ENCODE measurements at places on chromosomes 5 and 9.

GRCh38 chr9:135990468-135991429 lies 29.6 kb upstream of the UBAC1 start:
- peak; percentile 32 for DNase-seq

DNA sequence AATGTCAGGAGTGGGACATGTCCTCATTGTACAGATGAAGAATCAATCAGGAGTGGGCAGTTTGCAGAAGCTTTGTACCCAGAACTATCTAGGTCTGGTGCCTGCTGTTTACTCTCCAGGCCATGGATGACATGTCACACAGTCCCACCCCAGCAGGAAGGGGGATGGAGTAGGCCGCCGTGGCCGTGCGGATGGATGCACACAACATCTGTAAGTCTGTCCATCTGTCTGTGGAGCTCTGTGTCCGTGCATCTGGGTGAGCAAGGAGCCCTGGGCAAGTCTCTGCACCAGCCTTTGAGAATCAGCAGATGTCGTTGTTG lies 311.5 kb upstream of the IRX4 start:
- DNase-seq, result no peak

DNA sequence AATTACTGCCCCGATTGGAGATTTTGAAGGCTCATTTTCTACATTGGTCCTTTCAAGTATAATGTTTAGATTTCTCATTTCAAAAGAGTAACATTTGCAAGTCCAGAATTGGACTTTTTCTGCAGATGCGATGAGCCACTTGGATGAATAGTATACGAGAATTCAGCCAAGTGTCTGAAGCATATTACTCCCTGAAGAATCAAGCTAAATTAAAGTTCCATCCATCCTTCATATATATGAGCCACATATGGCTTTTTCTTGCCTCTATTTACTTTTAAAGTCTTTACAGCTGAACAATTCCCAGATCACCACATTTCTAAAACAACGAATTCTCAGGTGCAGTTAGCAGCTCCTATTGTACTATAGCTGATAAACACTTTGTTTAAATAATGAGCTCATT lies 288.7 kb downstream of the CEMIP2 start:
- no peak for DNase-seq

DNA sequence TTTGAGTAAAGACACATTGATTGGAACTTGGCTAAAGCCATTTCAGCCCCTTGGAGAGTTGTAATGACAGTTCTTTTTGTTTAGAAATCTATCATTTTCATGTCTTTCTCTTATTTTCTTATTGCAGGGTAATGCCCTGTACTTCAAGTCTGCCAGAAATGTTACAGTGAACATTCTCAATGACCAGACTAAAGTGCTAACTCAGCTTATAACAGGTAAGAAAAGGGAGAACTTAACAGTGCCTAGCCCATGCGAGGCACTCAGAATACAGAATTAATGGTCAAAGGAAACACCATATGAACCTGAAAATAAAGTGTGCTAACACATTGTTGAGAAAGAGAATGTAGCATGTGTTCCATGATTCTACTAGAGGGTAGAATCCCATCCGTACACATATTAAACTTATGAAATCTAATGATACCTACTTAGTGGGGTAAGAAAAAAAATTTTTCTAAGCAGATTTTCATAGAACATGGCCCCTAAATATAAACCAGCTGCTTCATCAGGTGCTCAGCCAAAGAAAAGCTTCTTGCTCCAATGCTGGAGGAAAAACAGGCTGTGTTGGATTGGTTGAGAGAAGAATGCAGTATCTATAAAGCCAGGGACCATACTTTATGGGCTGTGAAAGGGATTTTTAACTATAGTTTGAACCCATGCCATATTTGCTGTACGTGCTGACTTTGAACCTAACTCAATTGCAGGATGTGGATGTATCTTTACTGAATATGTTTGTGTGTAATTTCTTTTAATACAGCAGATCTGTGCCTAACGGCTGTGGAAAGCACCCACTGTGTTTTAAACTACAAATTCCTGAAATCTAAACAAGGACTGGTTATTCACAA lies 260.8 kb upstream of the PPP1R2B start:
- no peak for DNase-seq

- no peak for DNase-seq
Measured at GRCh38 chr5:172077664-172078425, 71.4 kb upstream of the FBXW11 start.

DNA sequence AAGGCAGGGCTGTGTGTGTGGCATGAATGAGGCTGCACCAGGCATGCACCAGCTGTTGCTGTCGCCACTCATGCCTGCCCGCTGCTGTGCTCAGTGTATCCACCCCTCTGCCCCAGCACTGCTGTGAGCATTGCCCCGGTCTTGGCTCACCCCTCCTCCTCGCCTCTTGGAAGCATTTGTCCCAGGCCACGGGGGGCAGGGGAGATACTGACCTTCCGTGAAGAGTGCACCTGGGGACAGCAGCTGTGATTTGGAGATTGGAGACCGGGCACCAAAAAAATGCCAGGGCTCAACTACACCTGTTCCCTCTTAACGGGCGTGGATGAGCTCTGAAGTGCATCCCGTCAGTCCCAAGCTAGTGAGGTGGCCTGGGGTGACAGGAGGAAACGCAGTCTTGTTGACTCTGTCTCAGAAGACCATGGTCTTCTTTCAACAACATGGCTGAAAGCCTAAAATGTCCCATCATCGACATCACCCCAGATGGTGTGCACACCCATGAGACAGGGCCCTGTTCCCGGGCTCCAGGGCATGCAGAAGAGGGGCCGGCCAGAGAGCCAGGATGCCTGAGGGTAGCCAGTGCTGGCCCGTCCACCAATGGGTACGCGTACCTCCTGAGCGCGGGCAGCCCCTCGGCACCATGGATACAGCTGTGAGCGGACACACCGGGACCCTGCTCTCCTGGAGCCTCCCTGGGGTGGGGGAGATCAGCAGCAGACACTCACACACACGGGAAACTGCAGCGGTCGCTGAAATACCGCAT lies 115.8 kb downstream of the COL5A1 start:
- no peak for DNase-seq

DNA sequence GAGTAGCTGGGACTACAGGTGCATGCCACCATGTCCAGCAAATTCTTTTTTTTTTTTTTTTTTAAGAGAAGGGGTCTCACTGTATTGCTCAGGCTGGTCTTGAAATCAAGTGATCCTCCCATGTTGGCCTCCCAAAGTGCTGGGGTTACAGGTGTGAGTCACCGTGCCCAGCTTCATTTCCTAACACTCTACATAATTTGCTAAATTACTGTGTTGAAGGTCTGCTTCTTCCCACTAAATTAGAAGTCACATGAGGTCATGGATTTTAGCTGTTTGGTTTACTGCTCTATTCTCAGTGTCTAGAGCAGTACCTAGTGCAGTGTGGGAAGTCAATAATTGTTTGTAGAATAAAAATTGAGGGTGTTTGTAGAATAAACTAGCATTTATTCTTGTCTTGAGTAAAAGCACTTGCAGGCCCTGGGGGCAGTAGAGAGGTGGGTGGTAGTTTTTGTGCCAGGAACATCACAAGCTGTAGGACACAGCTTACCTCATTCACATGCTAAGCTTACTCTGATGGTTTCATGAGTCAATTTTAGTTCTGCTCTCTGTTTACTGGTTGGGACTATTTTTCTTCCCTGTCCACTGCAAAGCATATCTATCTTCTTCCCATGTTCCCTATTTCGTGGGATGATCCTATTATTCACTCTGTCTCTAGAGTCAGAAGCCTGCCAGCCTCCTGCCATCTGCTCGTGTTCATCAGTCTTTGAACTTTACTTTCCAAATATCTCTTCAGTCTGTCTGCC lies 7.0 kb downstream of the TEX48 start:
- no peak for DNase-seq

DNA sequence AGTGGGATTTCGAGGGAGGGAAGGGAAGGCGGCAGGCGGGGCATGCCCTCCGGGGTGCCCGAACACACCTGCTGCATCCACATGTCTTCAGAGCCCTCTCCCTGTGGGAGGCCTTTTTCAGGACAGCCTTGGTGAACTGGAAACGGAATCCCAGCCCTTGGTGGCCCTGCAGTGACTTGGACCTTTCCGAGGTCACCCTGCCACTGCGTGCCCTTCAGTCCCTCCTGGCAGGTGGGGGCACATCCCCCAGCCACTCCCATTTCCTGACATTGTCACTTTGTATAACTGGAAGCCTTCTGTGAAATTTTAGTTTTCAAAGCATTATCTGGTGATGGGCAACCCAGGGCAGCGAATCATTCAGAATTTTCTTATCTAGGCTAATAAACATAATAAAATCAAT lies 11.0 kb upstream of the AHRR start:
- DNase-seq, result no peak

DNA sequence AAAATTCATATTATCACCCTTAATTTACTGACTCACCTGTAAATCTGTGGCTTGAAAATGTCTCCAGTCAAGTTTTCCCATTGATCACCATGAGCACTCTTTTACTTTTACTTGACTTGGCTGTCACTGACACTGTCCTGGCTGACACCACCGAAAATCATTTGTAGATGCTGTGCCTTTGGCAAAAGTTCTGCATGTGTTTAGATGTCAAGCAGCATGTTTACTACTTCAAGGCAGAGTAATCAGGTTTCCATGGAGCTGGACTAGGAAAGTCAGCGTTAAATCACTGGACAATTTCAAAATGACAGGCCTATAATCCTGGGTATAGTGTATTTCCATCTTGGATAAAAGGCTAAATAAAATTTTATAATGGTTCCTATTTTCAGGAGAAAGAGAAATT lies 1530.6 kb upstream of the CDH6 start:
- DNase-seq, result no peak

DNA sequence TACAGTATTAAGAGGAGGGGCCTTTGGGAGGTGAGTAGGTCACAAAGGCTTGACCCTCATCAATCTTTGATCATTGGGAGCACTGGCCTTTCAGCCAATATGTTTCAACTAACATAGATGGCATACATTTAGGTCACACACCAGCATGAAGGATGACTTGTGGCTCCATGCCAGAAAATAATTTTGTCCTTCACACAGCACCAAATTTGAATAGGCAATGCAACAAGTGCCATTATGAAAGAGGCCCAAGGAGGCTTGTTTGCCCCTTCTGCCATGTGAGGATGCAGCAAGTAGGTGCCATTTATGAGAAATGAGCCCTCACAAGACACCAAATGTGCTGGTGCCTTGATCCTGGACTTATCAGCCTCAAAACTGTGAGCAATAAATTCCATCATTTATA lies 81.1 kb downstream of the JAKMIP2 start:
- no peak for DNase-seq

DNA sequence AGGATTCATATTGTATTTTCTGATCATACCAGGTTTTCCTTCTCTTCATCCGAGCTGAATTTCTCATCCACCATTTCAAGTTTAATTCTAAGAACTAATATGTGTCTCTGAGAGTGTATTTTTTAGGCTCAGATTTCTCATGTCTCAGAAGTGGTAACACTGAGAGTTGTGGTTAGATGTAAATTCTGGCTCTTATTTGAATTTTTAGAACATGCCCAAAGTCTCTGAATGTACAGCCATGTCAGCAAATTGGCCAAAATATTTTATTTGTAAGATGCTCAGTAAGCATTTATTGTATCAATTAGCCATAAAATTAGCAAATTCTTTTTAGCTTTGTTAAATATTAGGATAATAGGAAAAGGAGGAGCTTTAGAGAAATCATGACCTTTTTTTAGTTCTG lies 16.6 kb downstream of the SV2C start:
- no peak for DNase-seq

- no peak for DNase-seq
Measured at GRCh38 chr5:158785397-158785796, 314.3 kb downstream of the EBF1 start.

DNA sequence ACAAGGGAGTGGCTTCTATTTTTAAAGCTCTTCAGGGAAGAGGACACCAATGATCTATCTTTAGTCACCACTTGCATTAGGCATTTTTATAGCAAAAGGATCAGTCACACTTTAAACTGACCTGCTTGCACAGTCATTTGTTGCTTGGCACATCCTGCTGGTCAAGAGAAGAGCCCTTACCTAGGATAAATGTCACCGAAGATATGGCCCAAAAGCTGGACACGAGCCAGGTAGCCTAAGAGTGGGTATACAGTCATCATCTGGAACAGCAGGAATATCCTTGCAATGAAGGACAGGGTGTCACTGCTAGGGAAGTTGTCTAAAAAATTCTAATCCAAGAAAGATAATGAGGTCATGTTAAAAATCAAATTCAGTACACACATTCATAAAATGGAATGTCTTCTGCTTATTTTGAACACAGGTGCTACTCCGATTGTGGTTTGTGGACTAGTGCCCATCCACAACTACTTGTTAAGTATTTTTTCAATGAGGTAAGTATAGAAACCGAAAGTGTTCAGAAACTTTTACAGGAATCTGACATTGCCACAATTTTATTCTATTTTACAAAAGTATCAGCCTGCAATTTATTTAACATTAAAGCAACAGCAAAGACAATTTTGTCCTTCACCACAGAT lies 78.4 kb downstream of the SLC38A9 start:
- peak; percentile 74 for DNase-seq

DNA sequence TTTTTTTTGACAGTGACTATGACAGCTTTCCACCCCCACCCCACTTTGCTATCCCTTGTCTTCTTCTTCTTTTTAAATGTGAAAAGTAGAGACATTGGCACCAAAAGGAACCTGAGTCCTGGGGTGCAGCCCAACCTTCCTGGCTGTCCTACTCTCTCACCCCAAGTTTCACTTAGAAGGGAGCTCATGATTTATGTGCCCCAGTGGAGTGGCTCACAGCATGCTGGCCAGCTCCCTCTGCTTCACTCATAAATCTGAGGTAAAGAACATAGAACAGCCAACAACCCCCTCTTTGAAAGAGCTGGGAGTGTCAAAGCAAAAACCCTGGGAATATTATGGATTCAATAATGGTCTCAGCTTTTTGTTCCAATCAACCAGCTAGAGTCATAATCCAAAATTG lies 196.3 kb upstream of the DAPK1 start:
- no peak for DNase-seq

DNA sequence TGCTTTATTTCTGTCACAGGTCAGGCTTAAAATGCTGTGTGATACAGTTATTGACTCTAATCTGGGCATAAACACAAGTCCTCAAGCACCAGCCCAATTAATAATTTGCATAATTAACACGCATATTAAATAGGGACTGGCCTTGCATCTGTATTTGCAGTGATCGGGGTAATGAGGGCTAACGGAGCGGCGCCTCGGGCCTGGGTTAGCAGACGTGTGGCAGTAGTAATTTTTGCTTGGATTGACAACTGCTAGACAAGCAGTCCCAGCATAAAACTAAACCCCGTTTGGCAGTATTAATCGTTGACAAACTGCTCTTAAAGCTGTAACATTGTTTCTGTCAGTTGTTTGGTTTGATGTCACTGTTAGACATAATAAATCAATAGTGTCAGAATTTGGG lies 109.2 kb downstream of the PBX3 start:
- DNase-seq, result no peak

DNA sequence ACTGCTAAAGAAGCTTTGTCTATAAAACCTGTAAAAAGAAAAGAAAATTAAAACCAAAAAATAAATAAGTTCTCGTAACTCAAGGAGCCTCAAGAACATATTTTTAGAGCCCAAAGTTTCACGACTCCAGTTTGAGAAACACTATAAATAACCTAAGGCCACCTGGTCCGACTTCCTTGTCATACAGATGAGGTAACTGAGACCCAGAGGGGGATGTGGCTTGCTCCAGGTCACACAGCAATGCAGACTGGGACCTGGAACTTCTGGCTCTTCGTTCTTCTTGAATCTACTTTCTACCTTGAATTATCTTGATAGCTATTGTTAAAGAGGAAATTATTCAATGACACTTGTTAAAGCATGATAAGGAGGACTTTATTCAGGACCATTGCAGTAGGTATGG lies 514.8 kb downstream of the CDK5RAP2 start:
- no peak for DNase-seq

Data from astrocyte of the cerebellum (primary cell).